ENCODE measurements at places on chromosomes 6 and 20. TPM values are rescaled to one million over a fixed set of nuclear protein-coding genes. Genes with fewer than 3 reads are reported as not detected.

ZNF334 gene
- 1.4 TPM for total RNA-seq

DNA sequence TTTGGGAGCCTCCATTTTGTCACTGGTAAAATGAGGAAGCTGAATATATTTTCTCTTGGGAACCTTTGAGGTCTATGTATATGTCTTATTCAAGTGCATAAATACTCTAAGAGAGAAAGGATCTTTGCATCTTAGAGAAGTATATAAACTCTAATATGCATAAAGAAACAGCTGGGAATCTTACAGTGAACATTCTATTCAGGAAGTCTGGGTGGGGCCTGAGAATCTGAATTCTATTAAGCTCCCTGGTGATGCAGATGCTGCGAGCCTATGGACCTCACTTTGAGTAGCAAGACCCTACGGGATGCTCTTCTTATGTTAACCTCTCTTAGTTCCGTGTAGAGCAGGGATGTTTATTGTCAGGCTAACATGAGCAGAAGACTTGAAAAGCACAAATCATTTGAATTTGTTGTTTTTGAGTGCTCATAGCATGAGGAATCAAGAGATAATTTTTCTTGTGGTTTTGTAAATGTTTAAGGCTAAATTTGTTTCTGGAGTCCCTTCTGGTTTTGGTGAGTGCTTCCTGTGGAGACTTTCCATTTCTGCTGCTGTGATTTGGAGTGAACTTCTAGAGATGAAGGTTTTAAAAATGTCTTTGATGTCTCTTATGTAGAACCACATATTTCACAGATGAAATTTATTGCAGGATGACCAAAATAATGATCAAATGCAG, 281.2 kb upstream of the JAG1 start:
- no peak for DNase-seq

FAM120B gene
- total RNA-seq = 17.1 TPM

GRCh38 chr20:58945965-58946631, 35.0 kb upstream of the NELFCD start:
- no peak for DNase-seq

PPP1R3D gene
- 8.2 TPM for total RNA-seq

GRCh38 chr6:104955927-104956730, 778 bp upstream of the LIN28B start:
- DNase-seq = no peak

POU5F1 gene
- 0.22 TPM for total RNA-seq

ENPP5 gene
- not detected for total RNA-seq

- no peak for DNase-seq
Measured at GRCh38 chr6:66735106-66735890, 1028.3 kb upstream of the EYS start.

SIM1 gene
- 1.6 TPM for total RNA-seq

STK35 gene
- 19.7 TPM for total RNA-seq

TNNC2 gene
- total RNA-seq = not detected

- DNase-seq = peak; percentile 25
Measured at GRCh38 chr20:21513181-21513663, 642 bp downstream of the NKX2-2 start.

DNA sequence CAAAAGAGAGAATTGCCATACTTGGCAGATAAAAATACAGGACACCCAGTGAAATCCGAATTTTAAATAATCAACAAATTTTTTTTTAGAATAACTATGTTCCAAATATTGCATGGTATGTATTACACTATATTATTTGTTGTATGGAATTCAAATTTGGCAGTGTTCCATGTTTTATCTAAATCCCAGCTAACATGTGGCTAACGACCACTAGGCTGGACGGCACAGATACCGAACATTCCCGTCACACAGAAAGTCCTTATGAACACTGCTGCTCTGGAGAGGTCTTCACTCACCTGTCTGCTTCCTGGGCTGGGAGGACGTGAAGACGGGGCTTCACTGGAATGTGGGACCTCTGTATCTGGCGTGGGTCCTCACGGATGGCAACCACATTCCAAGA, 32.8 kb downstream of the SNX5 start:
- DNase-seq = no peak

CAP2 gene
- total RNA-seq = 4.8 TPM

DNA sequence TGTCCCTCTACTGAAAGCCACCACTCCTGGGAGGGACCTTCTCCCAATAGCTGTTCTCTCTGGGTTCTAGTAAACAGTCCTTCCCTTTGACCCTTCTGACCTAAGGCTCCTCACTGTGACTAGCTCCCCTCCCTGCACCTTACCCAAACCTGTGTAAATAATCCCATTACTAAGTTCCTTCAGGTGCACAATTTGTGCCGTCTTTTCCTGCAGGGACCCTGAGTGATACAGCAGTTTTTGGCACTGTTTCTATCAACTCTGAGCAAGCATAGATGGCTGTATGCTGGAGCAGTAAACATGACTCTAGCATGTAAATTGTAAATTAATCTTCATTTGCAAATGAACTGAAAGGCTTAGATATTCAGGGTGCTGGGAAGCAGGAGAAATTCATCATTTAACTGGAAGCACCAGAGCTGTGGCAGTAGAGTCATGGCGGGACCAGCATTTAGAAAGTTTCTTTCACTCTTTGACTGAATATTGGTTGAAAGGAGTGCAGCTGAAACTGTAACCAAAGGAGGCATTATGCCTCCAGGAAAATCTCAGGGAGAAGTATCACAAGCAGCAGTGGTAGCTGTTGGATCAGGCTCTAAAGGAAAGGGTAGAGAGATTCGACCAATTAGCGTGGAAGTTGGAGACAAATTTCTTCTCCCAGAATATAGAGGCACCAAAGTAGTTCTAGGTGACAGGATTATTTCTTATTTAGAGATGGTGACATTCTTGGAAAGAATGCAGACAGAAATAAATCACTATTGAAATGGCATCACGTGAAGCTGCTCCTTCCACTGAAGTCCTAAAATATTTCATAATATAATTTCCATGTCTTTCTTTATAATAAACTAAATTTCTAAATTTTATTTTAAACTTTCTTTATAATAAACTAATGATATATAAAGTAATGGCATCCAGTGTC, 117.8 kb downstream of the TCP11 start:
- DNase-seq = no peak

COL11A2 gene
- 0.25 TPM for total RNA-seq

DNA sequence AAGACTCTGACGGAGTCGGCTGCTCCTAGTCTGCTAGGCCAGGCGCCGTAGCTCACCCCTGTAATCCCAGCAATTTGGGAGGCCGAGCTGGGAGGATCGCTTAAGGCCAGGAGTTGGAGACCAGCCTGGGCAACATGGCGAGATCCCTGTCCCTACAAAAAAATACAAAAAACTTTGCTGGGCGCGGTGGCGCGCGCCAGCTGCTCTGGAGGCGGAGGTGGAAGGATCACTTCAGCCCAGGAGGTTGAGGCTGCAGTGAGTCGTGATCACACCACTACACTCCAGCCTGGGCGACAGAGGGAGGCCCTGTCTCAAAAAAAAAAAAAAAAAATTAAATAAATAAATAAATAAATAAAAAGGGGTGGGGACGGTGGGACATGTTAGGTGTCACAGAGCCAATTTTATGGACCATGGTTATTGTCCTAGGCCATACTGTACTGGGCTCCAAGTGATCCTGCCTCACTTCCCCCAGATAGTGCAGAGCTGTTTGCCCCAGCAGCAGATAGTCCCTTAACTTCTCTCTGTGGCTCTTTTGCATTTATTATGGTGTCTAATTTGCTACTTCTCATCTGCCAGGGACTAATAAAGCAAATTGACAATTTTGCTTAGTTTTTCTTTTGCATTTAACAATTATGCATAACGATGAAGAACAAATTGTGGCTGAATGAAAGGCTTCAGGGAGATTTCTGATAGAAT, 5.2 kb downstream of the PI16 start:
- DNase-seq = no peak

GRCh38 chr6:128739112-128739511, 143.8 kb upstream of the LAMA2 start:
- no peak for DNase-seq

GRCh38 chr20:34045930-34046725, 52.4 kb downstream of the RALY start:
- no peak for DNase-seq

DNA sequence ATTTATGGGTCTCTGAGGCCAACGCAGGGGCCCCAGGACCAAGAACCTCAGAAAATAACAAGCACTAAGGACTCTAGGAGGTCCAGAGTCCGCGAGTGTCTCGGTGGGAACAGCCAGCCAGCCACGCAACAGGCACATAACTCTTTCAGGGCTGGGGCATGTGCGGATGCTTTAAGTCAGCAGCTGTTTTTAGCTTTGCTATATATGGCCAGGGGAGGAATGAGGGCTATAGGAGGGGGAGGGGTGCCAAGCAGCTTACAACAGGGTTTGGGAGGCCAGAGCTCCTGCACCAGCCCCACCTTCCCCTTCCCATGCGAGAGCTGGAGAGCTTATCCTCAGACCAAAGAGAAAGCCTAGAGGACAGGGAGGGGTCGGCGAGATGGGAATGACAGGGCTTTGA, 6.2 kb downstream of the JPH2 start:
- peak; percentile 46 for DNase-seq

DNA sequence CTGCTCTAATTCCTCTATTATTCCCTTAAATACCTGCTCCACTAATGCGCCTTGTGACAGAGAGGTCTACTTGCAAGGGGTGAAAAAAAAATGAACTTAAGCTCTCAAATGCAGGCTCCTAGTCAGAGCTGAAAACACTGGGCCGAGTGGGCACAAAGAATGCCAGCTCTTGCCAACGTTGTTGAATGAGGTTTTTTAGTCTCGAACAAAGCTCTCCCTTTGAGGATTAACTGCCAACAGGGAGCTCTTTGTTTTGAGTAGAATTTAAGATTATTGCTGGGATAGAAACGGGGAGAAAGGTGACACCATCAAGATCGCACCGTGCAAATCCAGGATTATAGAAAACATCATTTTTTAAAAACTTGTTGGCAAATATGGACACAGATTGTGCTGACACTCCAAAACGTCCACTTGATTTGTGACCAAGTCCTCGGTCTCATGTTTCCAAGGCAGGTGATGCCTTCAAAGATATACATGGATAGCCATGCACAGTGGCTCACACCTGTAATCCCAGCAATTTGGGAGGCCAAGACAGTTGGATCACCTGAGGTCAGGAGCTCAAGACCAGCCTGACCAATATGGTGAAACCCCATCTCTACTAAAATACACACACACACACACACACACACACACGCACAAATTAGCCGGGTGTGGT, 163.2 kb downstream of the BMP7 start:
- no peak for DNase-seq

- no peak for DNase-seq
Measured at GRCh38 chr20:21376626-21377025, 20.7 kb downstream of the NKX2-4 start.

PACSIN1 gene
- not detected for total RNA-seq

DNA sequence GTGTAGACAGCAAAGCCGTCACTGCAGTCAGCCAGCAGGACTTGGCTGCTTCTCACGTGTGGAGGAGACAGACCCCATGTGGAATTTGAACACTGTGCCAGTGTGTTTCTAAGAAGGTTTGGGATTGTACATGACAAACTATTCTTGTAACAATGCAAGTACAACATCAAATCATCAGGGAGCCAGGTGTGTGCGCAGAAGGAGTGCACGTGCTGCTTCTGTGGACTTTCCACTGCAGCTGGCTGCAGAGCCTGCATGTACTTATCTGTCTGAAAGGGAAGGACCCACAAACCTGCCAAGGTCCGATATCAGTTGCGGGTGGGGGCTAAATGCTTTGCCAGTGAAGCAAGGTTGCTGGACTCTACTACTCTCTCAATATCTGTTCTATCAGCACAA, 211.6 kb downstream of the WDR27 start:
- peak; percentile 5 for DNase-seq

DNA sequence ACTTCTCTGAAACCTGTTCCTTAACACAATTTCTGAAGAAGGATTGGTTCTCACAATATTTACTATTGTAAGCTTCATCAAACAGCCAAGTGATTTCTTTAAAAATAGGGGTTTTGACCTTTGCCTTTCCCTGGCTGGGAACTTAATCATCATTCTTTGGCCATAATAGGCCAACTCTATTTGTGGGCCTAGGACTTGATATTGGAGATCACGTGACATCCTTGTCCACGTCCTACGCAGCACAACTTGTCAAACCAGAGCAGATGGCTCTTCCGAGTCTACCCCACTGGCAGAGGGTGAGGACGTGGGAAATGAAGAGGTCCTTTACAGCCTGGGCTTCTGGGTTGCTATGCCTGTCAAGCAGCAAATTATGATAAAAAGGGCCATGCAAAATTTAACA, 1030.6 kb downstream of the KIF16B start:
- DNase-seq = no peak

- DNase-seq = peak; percentile 22
Measured at GRCh38 chr20:46253391-46253790, 54.9 kb downstream of the CDH22 start.

FAXC gene
- 1.8 TPM for total RNA-seq

GPR6 gene
- total RNA-seq = not detected

GRCh38 chr6:35590622-35591066, 77.9 kb upstream of the TULP1 start:
- no peak for DNase-seq

GRCh38 chr20:11144114-11144950, 470.5 kb upstream of the JAG1 start:
- DNase-seq = peak; percentile 92

NHSL1 gene
- 6.2 TPM for total RNA-seq

DNA sequence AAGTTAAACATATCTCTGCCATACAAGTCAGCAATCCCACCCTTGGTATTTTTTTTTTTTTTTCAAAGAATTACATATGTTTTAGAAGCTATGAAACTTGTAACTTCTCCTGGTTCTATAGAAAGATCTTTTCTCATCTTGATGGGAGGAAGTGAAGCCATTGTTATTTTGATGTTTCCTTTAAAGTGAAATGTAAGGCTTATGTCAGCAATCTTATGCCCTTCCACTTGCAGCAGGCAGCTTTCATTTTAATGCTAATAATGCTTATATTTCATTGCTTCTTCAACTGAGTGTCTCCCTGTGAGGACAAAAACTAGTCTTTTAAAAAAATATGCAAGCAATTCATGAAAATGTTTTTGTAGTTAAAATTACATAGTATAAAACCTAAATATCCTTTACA, 1614.7 kb downstream of the KHDRBS2 start:
- no peak for DNase-seq

TRIM31 gene
- not detected for total RNA-seq

GRCh38 chr6:125197795-125198269, 44.3 kb downstream of the TPD52L1 start:
- DNase-seq = peak; percentile 72

DNA sequence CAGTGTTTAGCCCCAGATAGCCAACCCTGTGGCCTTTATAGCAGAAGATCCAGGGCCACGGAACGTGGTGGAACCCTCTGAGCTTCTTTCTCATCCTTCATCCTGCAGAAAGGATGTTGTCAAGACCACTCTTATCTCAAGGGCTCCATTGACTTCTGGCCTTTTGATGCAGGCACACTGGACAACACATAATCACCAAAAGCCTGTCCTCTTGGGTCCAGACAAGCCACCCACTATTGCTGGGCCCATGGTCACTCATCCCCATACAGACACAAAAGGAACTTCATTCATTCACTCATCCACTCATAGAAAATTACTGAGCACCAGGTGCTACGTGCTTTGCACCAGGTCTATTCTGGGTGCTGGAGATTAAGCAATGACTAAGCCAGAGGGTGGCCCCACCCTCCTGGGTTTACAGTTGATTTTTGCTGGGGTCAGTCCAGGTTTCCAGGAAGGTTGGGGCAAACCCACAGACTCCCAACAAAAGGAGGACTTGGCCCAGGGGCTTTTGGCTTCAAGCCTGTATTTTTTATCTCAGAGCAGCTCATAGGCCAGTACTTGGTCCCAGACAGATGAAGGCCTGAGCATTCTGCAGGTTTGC, 2.4 kb downstream of the CST8 start:
- DNase-seq = no peak

DEF6 gene
- total RNA-seq = 4.9 TPM

Measured in GM23248 (cell line).